Lung (tissue), 17 donors: ENCODE measurements at places on chromosomes 4 and X. TPM values are rescaled to one million over a fixed set of nuclear protein-coding genes. Genes with fewer than 3 reads are reported as not detected.

The AR gene
- polyA plus RNA-seq, result 0.46 TPM

The USP51 gene
- polyA plus RNA-seq, result 1.3 TPM

The DDX53 gene
- not detected for polyA plus RNA-seq

The SEPSECS gene
- 5.9 TPM for polyA plus RNA-seq

The ANTXR2 gene
- 4.8 TPM for polyA plus RNA-seq

- H3K4me3 ChIP-seq, result no peak overlapping the region
- peaks cover 7% of the 10 kb centered on the region for H3K4me1 ChIP-seq
- no peak for DNase-seq
- H3K27me3 ChIP-seq, result no peaks in the 10 kb centered on the region
- no peak overlapping the region for H3K27ac ChIP-seq
Observed at GRCh38 chr4:183144787-183145186, 45.7 kb downstream of the WWC2 start.

DNA sequence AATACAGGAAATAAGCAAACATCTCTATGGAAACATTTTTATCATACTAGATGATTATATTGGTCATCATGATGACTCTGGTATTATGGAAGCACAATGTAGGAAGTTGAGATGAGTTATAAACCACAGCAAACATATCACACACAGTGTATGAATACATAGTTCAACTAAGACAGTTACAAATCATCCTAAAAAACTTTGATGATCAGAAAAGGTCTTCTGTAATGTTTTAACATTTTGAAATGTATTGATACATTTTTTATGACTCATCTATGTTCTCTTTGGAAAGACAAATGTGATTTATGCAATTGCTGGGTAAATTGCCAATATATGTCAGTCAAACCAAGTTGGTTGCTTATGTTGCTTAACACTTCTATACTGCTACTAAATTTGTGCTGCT, 4.8 kb downstream of the CXCL3 start:
- no peaks in the 10 kb centered on the region for H3K36me3 ChIP-seq
- peaks cover 3% of the 10 kb centered on the region for H3K4me1 ChIP-seq
- H3K27me3 ChIP-seq, result no peaks in the 10 kb centered on the region
- H3K4me3 ChIP-seq, result no peak overlapping the region

DNA sequence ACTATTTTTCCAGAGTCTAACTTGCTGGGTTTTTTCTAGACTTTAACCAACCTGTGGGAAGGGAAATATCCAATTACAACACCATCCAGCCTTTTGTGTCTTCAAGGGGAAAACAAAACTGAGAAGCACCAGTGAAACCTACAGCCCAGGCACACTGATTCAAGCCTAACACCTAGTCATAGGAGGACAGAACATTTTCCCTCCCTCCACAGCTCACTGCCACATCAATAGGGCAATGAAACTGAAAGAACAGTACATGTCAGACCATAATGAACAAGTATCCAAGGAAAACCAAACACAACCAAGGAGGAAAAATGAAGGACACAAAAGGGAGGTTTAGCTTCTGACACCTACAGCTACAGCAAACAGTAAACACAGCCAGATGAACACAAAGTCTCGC, 17.6 kb downstream of the MAGEA8 start:
- H3K27ac ChIP-seq, result no peak overlapping the region
- H3K36me3 ChIP-seq, result no peaks in the 10 kb centered on the region

DNA sequence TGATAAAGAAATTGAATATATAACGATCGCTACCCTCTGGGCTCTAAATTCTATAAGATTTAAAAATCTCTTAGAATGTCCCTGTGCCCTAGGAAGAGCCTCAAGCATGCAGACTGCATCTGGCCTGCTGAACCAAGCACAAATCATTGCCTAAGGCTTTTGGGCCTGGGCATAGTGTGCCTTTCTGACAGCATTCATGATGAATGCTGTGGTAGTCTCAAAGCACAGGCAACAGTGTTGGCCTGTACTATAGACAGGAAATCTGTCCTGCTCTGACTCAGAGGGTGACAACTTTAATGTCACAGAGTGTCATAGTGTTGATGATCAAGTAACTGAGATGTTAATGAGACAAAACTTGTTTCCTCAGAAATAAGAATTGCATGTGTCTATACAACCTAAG, 717.3 kb downstream of the STIM2 start:
- H3K36me3 ChIP-seq, result no peaks in the 10 kb centered on the region
- H3K27ac ChIP-seq, result no peak overlapping the region
- H3K27me3 ChIP-seq, result no peaks in the 10 kb centered on the region

- no peaks in the 10 kb centered on the region for H3K36me3 ChIP-seq
- H3K27ac ChIP-seq, result no peak overlapping the region
- no peaks in the 10 kb centered on the region for H3K27me3 ChIP-seq
Observed at GRCh38 chr4:100649417-100649816, 131.6 kb upstream of the EMCN start.

- H3K27me3 ChIP-seq, result no peaks in the 10 kb centered on the region
- peak within 1 kb of the TSS; percentile 97 for H3K27ac ChIP-seq
- H3K4me1 ChIP-seq, result no peaks in the 10 kb centered on the region
Observed at GRCh38 chrX:49079489-49080428, at the start of gene WDR45. Gene WDR45 (minus strand): TSS chrX:49079887. CDS start chrX:49078095, 1,792 bp downstream.

- H3K4me3 ChIP-seq, result no peak overlapping the region
- peak; percentile 11 for DNase-seq
- no peaks in the 10 kb centered on the region for H3K4me1 ChIP-seq
- H3K36me3 ChIP-seq, result no peaks in the 10 kb centered on the region
- H3K27me3 ChIP-seq, result no peaks in the 10 kb centered on the region
Observed at GRCh38 chr4:31918891-31919290, 1198.7 kb downstream of the PCDH7 start.

- H3K4me1 ChIP-seq, result no peaks in the 10 kb centered on the region
- no peaks in the 10 kb centered on the region for H3K36me3 ChIP-seq
- H3K4me3 ChIP-seq, result no peak overlapping the region
Observed at GRCh38 chrX:138847930-138848329, 136.4 kb upstream of the FGF13 start.

DNA sequence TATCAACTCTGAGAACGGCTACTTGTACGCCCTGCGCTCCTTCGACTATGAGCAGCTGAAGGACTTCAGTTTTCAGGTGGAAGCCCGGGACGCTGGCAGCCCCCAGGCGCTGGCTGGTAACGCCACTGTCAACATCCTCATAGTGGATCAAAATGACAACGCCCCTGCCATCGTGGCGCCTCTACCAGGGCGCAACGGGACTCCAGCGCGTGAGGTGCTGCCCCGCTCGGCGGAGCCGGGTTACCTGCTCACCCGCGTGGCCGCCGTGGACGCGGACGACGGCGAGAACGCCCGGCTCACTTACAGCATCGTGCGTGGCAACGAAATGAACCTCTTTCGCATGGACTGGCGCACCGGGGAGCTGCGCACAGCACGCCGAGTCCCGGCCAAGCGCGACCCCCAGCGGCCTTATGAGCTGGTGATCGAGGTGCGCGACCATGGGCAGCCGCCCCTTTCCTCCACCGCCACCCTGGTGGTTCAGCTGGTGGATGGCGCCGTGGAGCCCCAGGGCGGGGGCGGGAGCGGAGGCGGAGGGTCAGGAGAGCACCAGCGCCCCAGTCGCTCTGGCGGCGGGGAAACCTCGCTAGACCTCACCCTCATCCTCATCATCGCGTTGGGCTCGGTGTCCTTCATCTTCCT, 2.7 kb downstream of the PCDH10 start:
- DNase-seq, result peak; percentile 39
- peaks cover 14% of the 10 kb centered on the region for H3K4me1 ChIP-seq
- no peak overlapping the region for H3K4me3 ChIP-seq
- no peaks in the 10 kb centered on the region for H3K36me3 ChIP-seq
- peaks cover 70% of the 10 kb centered on the region for H3K27me3 ChIP-seq

DNA sequence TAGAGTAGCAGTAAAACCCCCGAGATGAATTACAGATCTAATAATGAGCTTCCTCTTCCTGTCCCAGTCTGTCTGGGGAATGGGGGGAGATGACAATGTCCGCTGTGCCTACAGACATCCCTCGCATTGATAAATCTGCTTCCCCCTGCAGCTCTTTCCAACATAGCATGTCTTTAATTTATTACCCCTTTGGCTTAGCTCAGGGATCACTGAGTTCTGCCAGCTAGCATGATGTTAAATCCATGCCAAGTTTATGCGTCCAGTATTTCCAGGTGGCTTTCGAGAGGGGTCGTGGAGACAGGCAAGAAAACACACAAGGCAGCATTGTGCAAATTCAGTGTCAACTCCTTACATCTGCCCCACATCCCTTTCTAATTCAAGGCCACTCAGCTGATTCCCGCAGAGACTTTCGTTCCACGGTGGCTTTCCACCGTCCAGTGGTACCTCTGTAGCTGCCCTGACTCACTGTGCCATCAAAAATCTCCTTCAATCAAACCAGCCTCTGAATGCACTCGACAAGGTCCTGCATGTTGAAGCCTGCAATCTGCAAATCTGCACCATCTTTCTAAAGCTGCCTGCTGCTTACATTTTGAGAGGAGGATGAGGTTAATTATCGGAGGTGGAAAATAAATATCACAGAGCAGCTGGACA, 75.1 kb downstream of the MXRA5 start:
- peaks cover 35% of the 10 kb centered on the region for H3K27me3 ChIP-seq
- H3K4me3 ChIP-seq, result no peak overlapping the region
- H3K27ac ChIP-seq, result peak overlapping the region; percentile 21
- H3K36me3 ChIP-seq, result no peaks in the 10 kb centered on the region
